ENCODE measurements at places on chromosomes 11 and 22.

- no peak for DNase-seq
These were observed 1.0 kb downstream of the REXO2 start for GRCh38 chr11:114440121-114440860.

GRCh38 chr11:75964071-75964470 lies 149.1 kb downstream of the UVRAG start:
- no peak for DNase-seq

DNA sequence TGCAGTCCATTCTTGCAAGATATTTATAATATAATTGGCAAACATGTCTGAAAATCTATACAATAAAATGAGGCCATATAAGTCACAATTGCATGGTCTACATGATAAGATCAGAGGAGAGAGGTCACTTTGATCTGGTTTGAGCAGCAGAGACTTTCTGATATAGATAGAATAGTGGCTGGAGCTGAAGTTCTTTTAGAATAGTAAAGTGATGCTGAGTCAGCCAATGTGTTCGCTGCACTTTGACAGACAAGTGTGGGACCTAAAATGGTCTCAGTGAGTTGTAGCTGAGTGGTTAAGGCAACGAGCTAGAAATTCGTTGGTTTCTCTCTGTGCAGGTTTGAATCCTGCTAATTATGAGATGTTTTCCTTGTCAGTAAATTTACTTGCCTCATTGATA lies 257.0 kb upstream of the C11orf87 start:
- no peak for DNase-seq

DNA sequence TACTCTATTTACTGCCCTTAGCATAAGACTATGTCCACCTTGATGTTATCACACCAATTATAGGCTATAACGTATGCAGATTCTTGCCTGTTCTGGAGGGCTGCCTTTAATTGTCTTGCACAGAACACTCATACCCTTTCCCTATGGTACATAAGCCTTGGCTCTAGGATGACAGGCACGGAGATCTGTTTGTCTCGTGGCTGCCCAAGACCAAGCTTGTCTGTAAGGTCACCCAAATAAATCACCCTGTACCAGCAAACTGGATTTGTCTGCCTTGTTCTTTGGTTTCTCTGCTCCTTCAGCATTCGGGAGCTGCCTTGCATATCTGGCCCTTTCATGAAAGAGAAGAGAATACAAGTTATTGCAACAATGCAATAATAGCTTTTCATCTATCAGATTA lies 7.5 kb upstream of the TSGA10IP start:
- no peak for DNase-seq

GRCh38 chr11:57641011-57641807 lies 8.5 kb downstream of the YPEL4 start:
- peak; percentile 53 for DNase-seq

GRCh38 chr11:43894546-43894945 lies 13.9 kb downstream of the ALKBH3 start:
- no peak for DNase-seq

GRCh38 chr11:93329936-93330445 lies 551 bp upstream of the DEUP1 start:
- no peak for DNase-seq

- no peak for DNase-seq
These were observed 64.9 kb upstream of the PAX6 start for GRCh38 chr11:31875866-31876560.

GRCh38 chr22:44385296-44385610 lies 72.5 kb upstream of the SHISAL1 start:
- DNase-seq = no peak

DNA sequence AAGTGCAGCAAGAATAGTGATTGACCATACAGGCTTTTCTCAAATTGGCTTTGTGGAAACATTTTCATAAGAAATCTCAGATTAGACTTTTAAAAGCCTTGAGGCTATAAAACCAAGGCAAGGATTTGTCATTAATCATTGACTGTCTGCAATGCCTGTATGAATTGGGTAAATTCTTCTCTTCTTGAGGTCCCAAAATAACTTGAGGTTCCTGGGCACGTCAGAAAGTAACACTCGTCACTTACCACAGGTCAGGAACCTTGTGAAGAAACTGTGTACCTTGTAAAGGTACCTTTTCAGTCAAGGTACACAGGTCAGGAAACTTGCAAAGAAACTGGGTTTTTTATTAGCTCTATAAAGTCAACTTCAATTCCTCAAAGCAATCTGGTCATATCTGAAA lies 43.3 kb upstream of the SORL1 start:
- DNase-seq = no peak

- DNase-seq = no peak
These were observed 28.5 kb upstream of the PAK1 start for GRCh38 chr11:77502346-77502905.

GRCh38 chr11:1163321-1163910 lies 5.7 kb downstream of the MUC5AC start:
- no peak for DNase-seq

- no peak for DNase-seq
These were observed 22.0 kb downstream of the CHID1 start for GRCh38 chr11:888310-889212.

GRCh38 chr11:2584812-2585565 lies 114.8 kb downstream of the KCNQ1OT1 start:
- no peak for DNase-seq

- no peak for DNase-seq
These were observed 808.0 kb downstream of the DLG2 start for GRCh38 chr11:84819128-84819527.

DNA sequence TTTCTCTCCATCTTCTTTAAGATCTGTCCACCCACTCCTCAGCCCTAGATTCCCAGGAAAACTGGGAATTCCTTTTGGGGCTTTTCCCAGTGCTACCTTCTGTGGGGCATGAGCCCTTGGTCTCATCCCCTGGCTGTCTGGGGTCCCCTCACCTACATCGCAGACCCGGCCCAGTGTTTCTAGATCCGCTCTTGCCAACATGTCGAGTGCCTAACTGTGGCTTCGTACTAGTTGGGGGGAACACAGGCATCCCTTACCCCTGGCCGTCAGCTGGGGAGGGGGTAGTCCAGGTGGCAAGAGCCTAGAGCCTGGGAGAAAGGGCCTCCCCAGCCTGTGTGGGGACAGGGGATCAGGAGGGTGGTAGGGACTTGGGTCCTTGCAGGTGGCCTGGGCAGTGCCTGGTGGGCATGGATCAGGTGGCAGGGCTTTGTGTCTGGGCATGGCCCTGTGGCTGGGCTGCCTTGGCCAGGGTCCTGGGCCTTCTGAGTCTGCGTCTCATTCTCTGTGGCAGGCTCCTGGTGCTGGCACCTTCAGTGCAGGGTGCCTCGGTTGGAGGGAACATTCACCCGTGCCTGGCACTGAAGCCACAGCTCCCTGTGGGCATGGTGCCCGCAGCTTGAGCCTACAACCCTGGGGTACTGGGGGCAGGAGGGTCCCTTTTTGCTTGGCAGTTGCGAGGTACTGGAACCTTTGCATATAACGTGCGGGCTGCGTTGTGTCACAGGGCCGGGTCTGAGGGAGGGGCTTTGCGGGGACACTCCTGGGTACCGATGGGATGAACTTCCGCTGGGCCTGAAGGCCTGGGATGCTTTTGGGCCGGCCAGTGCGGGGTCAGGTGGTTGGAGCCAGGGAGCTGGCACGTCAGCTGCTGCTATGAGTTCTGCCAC lies 4.1 kb downstream of the KCNQ1 start:
- DNase-seq = no peak

- no peak for DNase-seq
These were observed 147.6 kb upstream of the OPCML start for GRCh38 chr11:133679896-133680295.

- no peak for DNase-seq
These were observed 355 bp upstream of the AP1B1 start for GRCh38 chr22:29388759-29389090.
